ENCODE measurements at places on chromosomes 3 and 15.

DNA sequence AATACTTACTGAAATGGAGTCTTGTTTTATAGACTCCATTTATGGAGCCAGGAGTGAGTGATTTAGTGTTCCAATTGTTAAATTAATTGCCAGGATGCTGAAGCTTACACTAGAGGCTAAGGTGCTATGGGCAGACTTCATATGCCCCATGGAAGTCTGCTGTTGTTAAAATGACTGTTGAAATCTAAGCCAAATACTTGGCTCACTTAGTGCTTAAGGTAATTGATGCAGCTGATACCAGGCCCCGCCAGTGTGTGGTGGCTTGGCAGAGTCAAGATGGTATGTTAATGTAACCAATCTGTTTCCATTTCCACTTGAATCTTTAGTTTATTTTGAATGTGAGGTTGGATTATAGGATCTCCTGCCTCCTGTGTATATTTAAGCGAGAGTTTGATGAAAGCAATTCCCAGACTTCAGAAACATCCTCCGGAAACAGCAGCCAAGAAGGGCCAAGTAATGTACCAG lies 187.1 kb downstream of the ITPR1 start:
- DNase-seq = no peak

- DNase-seq = no peak
These were observed 56.5 kb downstream of the NEK11 start for GRCh38 chr3:131082871-131083863.

GRCh38 chr15:26234976-26235767 lies 372.0 kb upstream of the ATP10A start:
- DNase-seq = no peak

- DNase-seq = no peak
These were observed 68.0 kb upstream of the XCR1 start for GRCh38 chr3:46095307-46095706.

- DNase-seq = no peak
These were observed 94.1 kb upstream of the STRIT1 start for GRCh38 chr3:155387571-155387970.
